ENCODE measurements at places on chromosomes 2 and 18. TPM values are rescaled to one million over a fixed set of nuclear protein-coding genes. Genes with fewer than 3 reads are reported as not detected.

DNA sequence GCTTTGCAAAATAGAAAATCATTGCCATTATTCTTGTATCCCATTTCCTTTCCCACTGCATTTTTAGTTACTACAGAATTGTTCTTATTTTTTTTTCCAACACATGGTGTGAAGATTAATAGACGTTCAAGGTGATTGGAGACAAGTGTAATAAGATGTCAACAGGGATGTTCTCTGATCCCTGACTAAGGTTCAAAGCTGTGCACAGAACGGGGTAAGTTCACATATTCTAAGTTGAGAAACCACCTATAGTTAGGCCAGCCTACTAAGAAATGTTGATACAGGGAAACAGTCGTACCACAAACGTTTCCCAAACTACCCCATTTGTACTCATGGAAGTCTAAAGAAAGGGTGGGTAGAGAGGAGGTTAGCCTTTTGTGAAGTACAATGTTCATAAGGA lies 6.4 kb upstream of the TMEM17 start:
- H3K36me3 ChIP-seq = no peaks in the 10 kb centered on the region
- no peaks in the 10 kb centered on the region for H3K27me3 ChIP-seq
- no peak overlapping the region for H3K27ac ChIP-seq
- no peak overlapping the region for H3K4me3 ChIP-seq
- no peaks in the 10 kb centered on the region for H3K4me1 ChIP-seq
- DNase-seq = no peak

DNA sequence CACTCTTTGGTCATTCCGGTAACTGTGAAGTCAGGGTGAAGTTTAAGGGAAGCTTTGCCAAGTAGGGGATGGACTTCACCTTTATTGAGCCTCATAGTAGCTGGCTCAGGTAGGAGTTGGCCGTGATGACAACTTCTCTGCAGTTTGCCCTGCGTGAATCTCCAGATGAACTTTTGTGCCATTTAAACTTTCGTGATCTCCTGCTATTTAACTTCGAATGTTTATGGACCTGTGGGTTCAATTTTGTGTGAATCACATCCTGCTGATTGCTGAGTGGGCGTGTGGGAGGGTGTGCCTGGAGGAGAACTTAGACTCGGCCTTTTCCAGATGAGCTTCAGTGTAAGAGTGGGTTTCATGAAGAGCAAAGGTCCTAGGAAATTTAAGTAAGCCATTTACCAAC lies 4.2 kb downstream of the UGT1A1 start:
- H3K4me3 ChIP-seq = no peak overlapping the region
- H3K4me1 ChIP-seq = no peaks in the 10 kb centered on the region

DNA sequence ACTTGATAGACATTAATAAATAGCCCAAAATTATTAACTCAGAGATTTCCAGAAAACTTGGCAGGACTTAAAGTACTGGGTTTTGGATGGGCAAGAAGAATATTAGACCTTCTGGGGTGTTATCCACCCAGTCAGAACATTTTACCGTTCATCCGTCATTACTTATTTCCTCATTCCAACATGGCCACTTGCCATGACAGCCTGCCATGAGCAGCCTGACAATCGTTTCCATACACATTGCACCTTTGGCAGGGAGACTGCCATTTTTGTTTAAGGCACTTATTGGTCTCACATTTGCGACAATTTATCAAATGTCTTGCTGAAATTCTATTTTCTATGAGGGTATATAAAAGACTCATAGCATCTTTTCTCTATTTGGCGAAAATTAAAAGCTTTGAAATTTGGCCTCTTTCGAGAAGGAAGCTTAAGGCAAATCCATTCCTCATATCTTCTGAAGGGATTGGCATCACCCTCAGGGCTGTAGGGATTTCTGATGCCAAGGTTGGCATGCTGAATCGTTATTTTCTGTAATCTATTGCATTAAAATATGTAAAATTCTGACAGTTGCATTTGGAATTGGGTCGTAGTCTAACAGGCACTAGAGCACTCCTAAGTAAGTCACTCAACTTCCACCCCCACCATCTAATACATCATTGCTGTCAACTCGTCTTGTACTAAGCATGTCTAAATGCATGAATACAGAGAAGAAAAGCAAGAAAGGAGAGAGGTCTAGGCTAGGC lies 406.3 kb upstream of the PIK3C3 start:
- H3K4me3 ChIP-seq = no peak overlapping the region
- no peak for DNase-seq
- no peaks in the 10 kb centered on the region for H3K36me3 ChIP-seq
- H3K27me3 ChIP-seq = no peaks in the 10 kb centered on the region
- peaks cover 4% of the 10 kb centered on the region for H3K4me1 ChIP-seq

GRCh38 chr2:136164280-136164776 lies 46.4 kb upstream of the CXCR4 start:
- DNase-seq = no peak
- no peaks in the 10 kb centered on the region for H3K36me3 ChIP-seq
- no peaks in the 10 kb centered on the region for H3K27me3 ChIP-seq

DNA sequence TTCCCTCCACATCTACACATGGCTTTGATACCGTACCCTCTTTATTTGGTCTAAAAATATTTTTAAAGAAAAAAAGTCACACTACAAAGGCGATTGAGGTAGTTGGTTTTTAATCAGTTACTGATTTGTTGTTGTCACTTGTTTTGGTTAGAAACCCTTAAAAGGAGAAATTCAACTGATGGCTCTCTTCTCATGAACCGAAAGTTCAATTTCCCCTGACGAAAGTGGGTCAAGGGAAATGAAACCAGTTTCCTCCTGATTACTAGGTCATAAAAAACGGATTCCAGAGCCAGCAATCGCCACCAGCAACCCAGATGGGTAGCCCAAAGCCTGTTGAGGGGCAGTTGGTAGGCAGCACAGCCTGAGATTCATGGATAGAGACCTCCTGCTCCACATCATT lies 63.2 kb downstream of the DLGAP1 start:
- no peaks in the 10 kb centered on the region for H3K36me3 ChIP-seq
- no peak for DNase-seq
- H3K27ac ChIP-seq = no peak overlapping the region
- no peak overlapping the region for H3K4me3 ChIP-seq

DNA sequence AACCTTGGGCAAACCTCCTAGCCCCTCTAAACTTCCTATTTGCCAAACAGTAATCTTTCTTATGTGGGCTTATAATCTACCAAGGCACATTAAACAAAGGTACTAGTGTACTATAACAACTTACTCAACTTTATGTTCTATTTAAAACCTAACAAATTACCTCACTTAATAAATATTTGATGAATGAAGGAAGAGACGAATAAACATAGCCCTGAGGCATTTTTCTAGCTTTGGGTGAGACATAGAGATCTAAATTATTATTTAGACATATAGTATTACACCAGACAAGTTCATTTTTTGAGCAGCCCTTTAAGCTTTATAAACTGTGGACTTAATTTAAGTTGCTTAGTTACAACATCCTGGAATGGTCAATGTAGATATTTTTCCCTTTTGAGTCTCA lies 104.6 kb downstream of the UNC80 start:
- H3K36me3 ChIP-seq = no peaks in the 10 kb centered on the region
- no peaks in the 10 kb centered on the region for H3K27me3 ChIP-seq
- no peak for DNase-seq
- peaks cover 7% of the 10 kb centered on the region for H3K4me1 ChIP-seq

DNA sequence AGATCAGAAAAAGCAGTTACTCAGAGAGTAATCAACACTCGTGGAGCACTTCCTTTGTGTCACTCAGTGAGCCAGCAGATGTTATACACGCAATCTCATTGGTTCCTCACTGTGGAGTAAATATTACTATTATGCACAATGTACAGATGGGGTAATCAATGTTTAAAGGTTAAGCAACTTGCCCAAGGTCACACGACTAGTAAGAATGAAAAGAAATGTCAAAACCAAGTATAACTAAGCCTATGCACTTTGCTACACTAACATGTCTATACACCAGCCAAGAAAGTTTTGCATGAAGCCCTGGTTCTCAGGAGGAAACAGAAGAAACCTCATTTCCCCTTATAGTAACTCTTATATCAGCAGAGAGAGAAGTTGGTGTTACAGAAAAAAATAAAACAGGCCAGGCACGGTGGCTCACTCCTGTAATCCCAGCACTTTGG lies 5.4 kb downstream of the METTL21A start:
- no peak overlapping the region for H3K27ac ChIP-seq
- DNase-seq = no peak
- peaks cover 22% of the 10 kb centered on the region for H3K4me1 ChIP-seq
- H3K27me3 ChIP-seq = no peaks in the 10 kb centered on the region
- peaks cover 5% of the 10 kb centered on the region for H3K36me3 ChIP-seq

DNA sequence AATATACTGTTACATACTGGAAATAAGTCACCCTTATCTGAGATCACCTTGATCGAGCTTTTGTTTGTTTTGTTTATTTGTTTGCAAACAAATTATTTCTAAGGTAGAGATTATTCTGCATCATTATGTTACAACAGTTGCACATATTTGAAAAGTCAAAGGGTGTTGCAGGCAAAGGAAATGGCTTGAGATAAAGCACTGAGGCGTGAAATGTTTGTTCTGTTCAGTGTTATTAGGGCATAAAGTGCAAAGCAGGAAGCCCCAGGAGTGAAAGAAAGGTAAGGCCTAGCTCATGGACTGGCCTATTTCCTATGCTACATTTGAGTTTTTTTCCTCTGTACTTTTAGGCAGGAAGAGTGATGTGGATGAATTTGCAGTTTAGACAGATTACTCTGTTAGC lies 1815.6 kb upstream of the LRRTM1 start:
- no peak for DNase-seq
- H3K27me3 ChIP-seq = no peaks in the 10 kb centered on the region
- no peak overlapping the region for H3K27ac ChIP-seq

DNA sequence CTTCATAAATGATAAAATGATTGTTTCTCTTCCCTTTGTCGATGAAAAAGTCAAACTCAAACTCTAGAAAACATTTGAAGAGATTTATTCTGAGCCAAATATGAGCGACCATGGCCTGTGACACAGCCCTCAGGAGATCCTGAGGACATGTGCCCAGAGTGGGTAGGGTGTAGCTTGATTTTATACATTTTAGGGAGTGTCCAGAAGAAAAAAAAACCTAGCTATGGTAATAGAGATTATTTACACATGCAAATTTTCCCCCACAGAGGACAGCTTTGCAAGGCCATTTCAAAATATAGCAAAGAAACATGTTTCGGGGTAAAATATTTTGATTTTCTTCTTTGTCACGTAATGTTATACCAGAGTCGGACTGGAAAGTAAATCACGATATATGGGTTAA lies 92.4 kb upstream of the TRIB2 start:
- H3K36me3 ChIP-seq = no peaks in the 10 kb centered on the region
- H3K27ac ChIP-seq = no peak overlapping the region
- no peaks in the 10 kb centered on the region for H3K27me3 ChIP-seq
- H3K4me1 ChIP-seq = no peaks in the 10 kb centered on the region
- no peak overlapping the region for H3K4me3 ChIP-seq
- no peak for DNase-seq

GRCh38 chr2:104897515-104898184 lies 43.7 kb downstream of the POU3F3 start:
- no peak overlapping the region for H3K27ac ChIP-seq
- H3K27me3 ChIP-seq = no peaks in the 10 kb centered on the region
- H3K4me1 ChIP-seq = no peaks in the 10 kb centered on the region

GRCh38 chr2:773256-774160 lies 96.3 kb upstream of the TMEM18 start:
- H3K4me1 ChIP-seq = no peaks in the 10 kb centered on the region
- no peak for DNase-seq
- no peaks in the 10 kb centered on the region for H3K36me3 ChIP-seq

DNA sequence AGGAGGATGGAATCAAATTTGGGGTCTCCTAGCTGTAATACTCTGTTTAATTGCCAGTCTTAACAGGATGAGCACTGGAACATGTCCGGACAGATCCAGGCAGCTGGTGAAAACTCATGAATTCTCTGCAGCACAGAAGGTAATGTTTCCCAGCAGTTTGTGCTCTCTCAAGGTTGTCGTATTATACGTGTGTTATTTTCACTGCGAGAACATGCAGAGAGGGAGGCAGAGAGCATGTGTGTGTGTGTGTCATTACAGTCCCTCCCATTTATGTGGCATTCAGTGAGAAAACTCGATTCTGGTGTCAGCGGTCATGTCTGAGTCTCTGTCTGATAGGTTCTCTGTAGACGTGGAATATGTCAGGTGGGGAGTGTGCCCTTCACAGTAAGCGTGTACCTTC lies 150.2 kb upstream of the POU3F3 start:
- no peak overlapping the region for H3K4me3 ChIP-seq
- no peak for DNase-seq
- H3K27me3 ChIP-seq = no peaks in the 10 kb centered on the region
- no peaks in the 10 kb centered on the region for H3K4me1 ChIP-seq

- H3K27ac ChIP-seq = no peak overlapping the region
- no peak for DNase-seq
- no peaks in the 10 kb centered on the region for H3K27me3 ChIP-seq
- H3K4me3 ChIP-seq = no peak overlapping the region
- no peaks in the 10 kb centered on the region for H3K4me1 ChIP-seq
Observed at GRCh38 chr2:239193401-239193811, 207.4 kb downstream of the HDAC4 start.

DNA sequence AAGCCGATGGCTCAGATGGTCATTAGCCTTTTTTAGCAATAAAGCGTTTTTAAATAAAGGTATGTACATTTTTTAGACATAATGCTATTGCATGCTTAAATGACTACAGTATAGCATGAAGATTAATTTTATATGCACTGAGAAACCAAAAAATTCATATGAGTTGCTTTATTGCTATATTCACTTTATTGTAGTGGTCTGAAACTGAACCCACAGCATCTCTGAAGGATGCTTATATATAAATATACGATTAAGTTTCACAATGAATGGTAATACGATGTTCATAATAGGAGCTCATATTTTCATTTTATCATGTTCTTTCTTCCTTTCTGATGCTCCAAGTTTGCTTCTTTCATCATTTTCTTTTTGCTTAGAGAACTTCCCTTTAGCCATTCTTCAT lies 132.8 kb downstream of the DNAH6 start:
- no peaks in the 10 kb centered on the region for H3K4me1 ChIP-seq
- DNase-seq = no peak
- no peaks in the 10 kb centered on the region for H3K36me3 ChIP-seq
- no peak overlapping the region for H3K27ac ChIP-seq
- H3K4me3 ChIP-seq = no peak overlapping the region

DNA sequence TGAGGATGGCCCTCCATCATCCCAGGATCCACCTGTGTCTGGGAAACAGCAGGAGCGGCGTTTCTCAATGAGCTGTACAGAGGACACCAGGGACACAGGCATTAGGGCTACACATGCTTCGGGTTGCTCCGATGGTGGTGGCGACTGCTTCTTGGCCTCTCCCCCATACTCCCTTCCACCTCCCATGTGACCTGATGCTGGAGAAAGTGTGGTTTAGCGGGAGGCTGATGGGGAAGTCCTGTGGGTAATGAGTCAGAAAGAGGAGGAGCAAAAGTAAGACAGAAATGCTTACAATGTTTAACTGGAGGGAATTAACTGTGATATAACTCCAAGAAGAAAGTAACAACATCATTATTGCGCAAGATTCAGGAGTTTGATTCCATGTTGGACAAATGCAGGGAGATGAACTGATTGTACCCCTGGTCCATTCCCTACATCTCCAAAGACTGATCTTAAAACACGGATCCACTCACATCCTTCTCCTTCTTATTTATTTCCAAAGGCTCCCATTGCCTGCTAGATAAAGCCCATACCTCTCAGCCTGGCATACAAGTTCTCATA lies 186.6 kb downstream of the NRP2 start:
- no peaks in the 10 kb centered on the region for H3K27me3 ChIP-seq
- H3K27ac ChIP-seq = no peak overlapping the region
- H3K4me1 ChIP-seq = no peaks in the 10 kb centered on the region
- no peak for DNase-seq

The USP34 gene
- polyA plus RNA-seq = 38.7 TPM

The STRADB gene
- polyA plus RNA-seq = 10.3 TPM

The NT5DC4 gene
- 0.53 TPM for polyA plus RNA-seq

The GCG gene
- polyA plus RNA-seq = not detected

The SERPINB2 gene
- 14.5 TPM for polyA plus RNA-seq

The POTEE gene
- polyA plus RNA-seq = not detected
